ENCODE measurements at places on chromosomes 11 and 22. TPM values are rescaled to one million over a fixed set of nuclear protein-coding genes. Genes with fewer than 3 reads are reported as not detected.

The MMP3 gene
- 19.1 TPM for total RNA-seq

The KRTAP5-1 gene
- total RNA-seq = not detected

The PRR33 gene
- not detected for total RNA-seq

The PDE2A gene
- total RNA-seq = not detected

The GATD1 gene
- 20.8 TPM for total RNA-seq

The INSC gene
- total RNA-seq = not detected

The LMO1 gene
- not detected for total RNA-seq

The CDKN1C gene
- total RNA-seq = 23.2 TPM

The API5 gene
- total RNA-seq = 56.6 TPM

The MCAM gene
- total RNA-seq = 0.94 TPM

The POU2AF1 gene
- not detected for total RNA-seq

The OR5B17 gene
- not detected for total RNA-seq

The CXCR5 gene
- total RNA-seq = not detected

The PNPLA3 gene
- total RNA-seq = 1.7 TPM

The BARX2 gene
- not detected for total RNA-seq

The KRTAP5-11 gene
- total RNA-seq = not detected

The PGR gene
- under 0.01 TPM for total RNA-seq

The PHOX2A gene
- not detected for total RNA-seq

The SLC22A9 gene
- not detected for total RNA-seq

The RTN4RL2 gene
- under 0.01 TPM for total RNA-seq

The CHKA gene
- 5.8 TPM for total RNA-seq

The NXPE2 gene
- 0.09 TPM for total RNA-seq

The GGT5 gene
- 1.2 TPM for total RNA-seq

The DCHS1 gene
- 13.7 TPM for total RNA-seq

The CD248 gene
- total RNA-seq = 168 TPM

The FXYD6 gene
- 0.32 TPM for total RNA-seq

The VSIG10L2 gene
- total RNA-seq = 0.09 TPM

The BRD1 gene
- 17.2 TPM for total RNA-seq

The PNPLA5 gene
- not detected for total RNA-seq

The ABCC8 gene
- total RNA-seq = not detected

The CFL1 gene
- 769 TPM for total RNA-seq

The TIMP3 gene
- 220 TPM for total RNA-seq

The APOBEC3B gene
- 0.09 TPM for total RNA-seq

Measured in bronchial smooth muscle cell (primary cell).